ENCODE measurements at places on chromosomes 1 and 21. TPM values are rescaled to one million over a fixed set of nuclear protein-coding genes. Genes with fewer than 3 reads are reported as not detected.

Gene PRR9
- not detected for total RNA-seq

Gene BEND5
- not detected for total RNA-seq

Gene KCNA2
- total RNA-seq: not detected

DNA sequence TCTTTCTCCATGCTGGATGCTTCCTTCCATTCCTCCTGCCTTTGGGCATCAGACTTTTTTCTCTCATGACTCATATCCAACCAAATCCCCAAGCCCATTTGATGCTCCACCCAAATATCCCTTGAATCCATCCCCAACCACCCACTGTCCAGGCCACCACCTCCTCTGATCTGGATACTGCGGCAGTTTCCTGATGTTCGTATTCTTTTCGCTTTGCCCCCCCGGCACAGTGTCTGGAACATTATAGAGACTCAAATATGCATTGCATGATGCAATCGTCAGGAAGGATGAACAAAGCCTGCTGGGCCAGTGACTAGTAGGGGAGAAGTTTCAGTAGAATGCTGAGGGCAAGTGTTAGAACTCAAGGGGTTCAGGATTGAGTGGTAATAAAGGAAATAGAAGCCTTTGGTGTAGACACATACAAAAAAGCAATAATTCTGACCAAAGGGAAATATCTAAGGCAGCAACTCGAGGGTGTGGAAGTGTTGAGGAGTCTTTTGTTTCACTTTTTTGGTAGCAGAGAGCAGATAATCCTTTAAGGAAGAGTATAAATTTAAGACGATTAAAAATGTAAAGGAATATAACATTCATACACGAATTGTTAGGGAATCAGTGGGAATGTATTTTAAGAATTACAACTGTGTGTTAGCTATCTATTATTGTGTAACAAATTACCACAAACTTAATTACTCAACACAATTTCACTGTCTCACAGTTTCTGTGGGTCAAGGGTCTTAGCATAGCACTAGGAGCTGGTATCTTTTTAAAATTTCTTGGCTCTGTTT, 7.5 kb downstream of the S100A11 start:
- no peak for DNase-seq

DNA sequence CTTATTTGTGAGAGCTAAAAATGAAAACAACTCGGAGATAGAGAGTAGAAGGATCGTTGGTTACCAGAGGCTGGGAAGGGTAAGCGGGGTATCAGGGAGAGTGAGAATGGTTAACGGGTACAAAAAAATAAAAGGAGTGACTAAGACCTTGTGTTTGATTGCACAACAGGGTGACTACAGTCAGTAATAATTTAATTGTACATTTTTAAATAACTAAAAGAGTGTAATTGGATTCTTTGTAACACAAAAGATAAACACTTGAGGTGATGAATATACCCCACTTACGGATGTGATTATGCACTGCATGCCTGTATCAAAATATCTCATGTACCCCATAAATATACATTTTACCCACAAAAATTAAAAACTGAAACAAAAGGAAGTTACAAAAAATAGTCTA, 29.4 kb downstream of the FOXJ3 start:
- DNase-seq: no peak

DNA sequence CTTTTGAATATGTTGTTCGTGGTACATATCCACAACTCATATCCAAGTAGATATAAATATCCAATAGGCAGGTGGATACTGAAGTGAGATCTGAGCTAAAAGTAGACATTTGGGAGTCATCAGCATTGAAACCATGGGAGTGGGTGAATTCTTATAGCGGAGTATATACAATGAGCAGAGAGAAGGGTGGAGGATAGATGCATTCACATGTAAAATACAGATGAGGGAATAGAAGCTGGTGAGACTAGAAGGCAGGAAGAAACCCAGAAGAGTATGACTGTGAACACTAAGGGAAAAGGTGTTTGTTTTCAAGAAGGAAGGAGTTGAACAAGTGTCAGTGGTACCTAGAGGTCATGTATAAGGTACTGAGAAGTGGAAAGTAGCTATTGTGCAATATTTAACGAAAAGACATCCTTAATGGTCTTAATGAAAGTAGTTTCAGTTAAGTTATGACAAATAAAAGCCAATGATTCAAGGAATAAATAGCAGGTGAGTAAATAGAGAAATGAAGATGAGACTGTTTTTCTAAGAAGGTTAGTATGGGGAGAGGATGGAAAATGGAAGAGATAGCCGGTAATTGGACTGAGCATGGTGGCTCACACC, 181.6 kb upstream of the CACYBP start:
- no peak for DNase-seq

- no peak for DNase-seq
These were observed 169.8 kb downstream of the TTLL7 start for GRCh38 chr1:83829106-83829505.
